ENCODE measurements at places on chromosomes 3 and 15.

- no peak for DNase-seq
These were observed 88.9 kb downstream of the ADAMTS17 start for GRCh38 chr15:100252779-100253417.

DNA sequence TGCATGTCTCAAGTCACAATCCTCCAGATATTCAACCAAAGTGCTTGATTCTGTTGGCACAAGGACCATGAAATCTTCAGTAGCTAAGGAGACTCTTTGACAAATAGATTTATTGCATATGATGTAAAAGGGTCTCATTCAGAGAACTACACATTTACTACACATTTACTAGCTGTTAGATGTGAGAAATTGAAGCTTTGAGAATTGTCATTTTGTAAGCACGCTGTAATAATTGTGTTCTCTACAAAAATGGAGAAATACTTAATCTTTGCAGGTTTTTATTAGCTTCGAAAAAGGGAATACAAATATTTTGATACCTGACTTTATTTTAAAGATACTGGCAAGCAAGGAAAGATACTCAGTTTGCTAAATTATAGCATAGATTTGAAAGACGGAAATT lies 70.2 kb upstream of the CHD2 start:
- no peak for DNase-seq

GRCh38 chr15:93028111-93028631 lies 60.8 kb downstream of the RGMA start:
- no peak for DNase-seq

DNA sequence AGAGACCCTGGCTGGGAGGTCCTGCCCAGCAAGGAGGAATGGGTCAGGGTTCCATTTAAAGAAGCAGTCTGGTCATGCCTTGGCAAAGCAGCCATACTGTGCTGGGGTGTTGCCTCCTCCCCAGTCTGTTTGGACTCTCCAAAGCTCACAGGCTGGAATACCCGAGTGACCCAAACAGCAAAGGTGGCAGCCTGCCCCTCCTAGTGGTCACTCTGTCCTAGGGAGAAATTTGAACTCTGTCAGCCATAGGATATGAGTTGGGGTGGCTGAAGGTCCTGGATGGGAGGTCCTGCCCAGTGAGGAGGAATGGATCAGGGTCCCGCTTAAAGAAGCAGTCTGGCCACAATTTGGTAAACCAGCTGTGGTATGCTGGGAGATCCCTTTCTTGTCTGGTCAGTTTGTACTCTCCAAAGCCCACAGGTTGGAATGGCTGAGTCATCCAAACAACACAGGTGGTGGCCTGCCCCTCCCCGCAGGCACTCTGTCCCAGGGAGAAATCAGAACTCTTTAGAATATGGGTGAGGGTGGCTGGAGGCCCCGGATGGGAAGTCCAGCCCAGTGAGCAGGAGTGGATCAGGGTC lies 45.0 kb downstream of the CCR1 start:
- DNase-seq, result no peak

DNA sequence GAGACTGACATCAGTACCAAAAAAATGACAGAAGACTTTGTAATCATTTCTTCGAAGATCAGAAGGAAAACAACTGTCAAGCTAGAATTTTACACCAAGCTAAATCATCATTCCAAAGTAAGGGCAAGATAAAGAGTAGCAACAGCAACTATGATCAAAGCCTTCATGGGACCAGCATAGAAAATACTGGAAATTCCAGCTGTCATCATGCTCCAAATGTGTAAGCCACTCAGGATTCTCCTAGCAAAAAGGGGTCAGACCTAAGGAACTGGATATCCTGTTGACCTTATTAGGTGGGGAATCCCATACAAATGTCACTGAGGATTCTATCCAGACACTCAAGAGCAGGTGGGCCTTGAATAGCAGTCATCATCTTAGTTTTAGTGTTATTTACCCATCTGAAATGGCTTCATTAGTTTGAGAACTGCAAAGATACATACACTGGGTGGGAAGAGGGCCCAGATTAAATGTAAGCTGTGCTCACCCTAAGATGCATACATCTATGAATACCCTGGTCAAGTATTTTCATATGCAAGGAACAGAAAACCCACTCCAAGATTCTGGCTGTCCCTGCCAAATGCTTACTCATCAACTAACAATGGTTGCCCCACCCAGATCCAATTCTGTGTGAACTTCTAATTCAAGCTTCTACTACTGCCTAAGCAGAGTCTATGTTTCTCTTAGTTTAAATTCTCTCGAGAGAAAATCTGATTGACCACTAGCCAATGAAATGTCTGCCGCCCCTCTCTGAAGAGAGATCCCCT lies 33.5 kb downstream of the CLDN18 start:
- no peak for DNase-seq

- no peak for DNase-seq
These were observed 182.4 kb downstream of the CBLB start for GRCh38 chr3:105686278-105686897.

DNA sequence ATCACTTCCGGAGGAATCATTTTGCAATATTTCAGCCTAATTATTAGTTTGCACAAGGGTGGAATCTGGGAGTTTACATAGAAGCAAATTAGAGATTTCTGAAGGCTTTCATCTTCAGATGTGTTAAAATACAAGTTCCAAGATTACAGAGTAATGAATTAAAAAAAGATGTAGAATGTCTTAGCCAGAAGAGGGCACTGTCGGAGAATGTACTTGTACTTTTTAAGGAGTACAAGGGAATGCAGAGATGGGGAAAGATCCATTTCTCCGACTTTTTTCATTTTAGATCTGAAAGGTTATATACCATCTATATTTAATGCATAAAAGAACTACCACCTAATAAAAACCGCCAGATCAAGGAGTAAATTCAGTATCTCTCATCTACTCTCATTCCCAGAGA lies 43.1 kb upstream of the WDR5B start:
- no peak for DNase-seq

DNA sequence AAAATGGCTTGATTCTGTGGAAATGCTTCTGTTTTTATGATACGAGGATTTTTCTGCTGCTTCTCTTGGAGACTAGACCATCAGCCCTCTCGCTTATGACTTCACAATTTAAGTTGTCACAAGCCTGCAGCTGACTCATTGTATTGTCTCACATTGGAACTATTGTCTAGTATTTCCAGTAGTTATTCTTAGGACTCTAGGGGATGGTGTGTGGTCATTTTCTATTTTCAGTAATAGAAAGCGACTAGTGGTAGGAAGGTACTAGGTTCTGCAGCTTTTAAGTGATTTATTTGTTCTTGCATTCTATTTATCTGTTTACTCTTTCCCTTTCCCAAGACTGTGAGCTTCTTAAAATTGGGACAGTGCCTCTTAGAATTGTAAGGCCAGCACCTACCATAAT lies 66.3 kb upstream of the CRTC3 start:
- DNase-seq, result no peak

GRCh38 chr3:168968609-168969008 lies 694.9 kb downstream of the MECOM start:
- no peak for DNase-seq

GRCh38 chr3:88189361-88189810 lies 39.6 kb downstream of the C3orf38 start:
- DNase-seq, result no peak

DNA sequence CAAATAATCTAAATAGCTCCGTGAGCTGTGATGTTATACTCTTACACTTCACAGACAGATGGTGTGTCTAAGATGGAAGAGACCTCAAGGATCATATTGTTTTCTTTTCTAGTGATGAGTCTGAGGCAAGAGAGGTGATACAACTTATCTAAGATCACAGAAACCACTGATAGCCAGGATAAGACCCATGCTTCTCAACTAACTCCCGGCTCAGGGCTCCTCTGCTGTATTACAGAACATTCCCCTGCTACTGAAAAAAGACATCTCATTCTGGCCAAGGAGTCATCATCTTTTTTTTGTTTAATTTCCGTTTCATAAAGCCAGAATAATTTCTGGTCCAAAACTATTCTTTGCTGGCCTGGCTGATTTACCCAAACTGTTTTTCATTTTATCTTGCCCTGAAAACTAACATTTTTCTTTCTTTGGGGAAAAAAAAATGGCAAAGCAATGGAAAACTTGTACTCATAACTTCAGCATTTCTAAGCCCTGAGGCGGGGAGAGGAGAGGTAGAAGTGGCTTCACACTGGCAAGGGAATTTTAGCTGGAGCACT lies 46.9 kb upstream of the GAP43 start:
- no peak for DNase-seq

DNA sequence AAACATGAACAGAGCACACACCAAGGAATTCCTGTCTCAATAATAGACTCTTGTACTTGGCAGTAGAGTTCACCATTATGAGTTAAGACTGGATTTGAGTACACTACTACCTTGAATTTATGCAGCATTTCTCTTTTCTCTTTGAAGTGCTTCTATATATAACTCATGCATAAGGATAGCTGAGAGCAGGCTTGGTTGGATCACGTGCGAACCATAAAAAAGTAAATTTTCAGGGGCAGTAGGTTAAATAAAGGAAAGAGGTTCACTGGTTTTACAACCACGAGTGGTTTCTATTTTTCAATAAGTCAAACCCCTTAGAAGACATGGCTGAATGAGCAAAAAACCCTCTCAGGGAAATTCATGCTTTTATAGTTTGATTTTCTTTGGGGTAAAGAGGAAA lies 28.6 kb upstream of the PDZRN3 start:
- DNase-seq, result no peak

DNA sequence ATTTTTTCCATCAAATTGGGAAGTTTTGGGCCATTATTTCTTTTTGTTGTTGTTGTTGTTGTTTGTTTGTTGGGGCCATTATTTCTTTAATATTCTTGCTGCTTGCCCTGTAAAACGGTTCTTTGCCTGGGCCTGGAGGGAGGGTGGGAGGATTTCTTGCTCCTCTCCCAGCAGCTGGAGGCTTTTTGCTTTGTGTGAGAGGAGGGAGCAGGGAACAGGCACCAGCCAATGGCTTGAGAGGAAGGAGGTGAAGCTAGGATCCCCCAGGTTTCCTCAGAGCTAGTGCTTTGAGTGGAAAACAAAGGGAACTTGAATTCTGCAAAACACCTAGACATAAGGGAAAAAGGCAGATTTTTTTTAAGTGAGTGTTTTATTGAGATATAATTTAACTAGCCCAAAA lies 61.2 kb upstream of the DNAJC19 start:
- DNase-seq, result no peak

DNA sequence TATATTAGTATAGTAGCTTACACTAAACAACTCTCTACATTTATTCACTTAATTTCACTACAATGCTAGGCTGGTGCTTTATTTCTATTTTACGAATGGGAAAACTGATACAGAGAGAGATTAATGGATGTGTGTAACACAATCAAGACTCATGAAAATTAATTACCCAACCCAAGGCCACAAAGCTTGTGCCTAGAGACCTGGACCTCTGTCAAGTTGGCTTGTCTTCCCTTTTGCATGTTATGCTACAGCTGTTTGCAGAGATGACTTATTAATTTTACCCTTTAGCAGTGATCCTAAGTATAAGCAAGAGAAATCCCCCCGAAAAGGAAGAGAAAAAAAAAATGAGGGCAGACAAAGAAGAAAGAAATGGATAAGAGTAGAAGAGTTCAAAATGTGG lies 162.5 kb downstream of the C3orf38 start:
- no peak for DNase-seq

GRCh38 chr15:66290518-66290917 lies 2.9 kb upstream of the DIS3L start:
- no peak for DNase-seq

- no peak for DNase-seq
These were observed 62.4 kb upstream of the PCSK6 start for GRCh38 chr15:101551696-101552591.

DNA sequence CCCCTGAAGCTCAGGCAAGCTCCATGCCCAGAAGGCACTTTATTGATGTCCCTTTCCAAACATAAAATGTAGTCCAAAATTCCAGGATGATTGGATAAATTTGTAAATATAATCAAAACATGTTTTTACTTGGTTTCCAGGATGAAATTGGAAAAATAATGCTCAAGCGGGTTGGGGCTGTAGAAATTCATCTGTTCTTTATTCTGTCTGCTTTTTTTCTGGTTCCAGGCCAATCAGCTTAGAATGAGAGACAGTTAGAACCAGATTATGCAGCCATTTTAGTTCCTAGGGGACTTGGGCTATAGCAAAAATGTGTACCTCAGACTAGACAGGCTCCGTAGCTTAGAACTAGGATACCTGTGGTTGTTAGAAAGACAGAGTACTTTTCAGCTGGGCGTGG lies 450.8 kb downstream of the MCTP2 start:
- no peak for DNase-seq

DNA sequence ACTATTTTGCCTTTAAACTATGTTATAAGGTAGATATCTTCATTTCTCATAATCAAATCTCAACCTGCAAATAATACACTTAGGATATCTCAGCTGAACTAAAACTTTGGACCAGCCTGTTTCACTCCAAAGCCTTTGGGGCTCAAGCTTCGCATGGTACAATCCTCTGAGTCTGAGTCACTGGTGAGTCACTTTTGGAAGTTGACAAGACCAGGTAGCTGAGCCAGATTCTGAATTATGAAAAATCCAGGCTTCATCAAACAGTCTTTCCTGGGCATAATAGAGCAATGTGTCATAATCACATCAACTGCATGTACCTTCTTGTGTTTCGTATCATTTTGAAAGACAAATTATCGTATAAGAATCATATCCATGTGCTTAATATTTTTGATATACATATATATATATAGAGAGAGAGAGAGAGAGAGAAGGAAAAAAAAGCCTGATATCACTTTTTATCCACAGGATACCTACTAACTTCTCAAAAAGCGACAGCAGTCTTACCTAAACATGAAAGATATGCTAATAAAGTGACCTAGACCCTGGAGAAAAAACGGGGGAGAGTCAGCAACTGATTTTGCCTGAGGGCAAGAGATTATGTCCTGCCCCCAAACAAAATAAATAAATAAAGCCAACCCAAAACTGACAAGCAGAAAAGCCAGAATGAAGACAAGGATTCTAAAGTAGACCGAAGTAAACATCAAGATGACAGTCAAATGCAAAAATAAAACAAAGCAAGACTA lies 263.9 kb upstream of the TGFBR2 start:
- DNase-seq, result no peak

GRCh38 chr3:183161552-183162336 lies 790 bp downstream of the LAMP3 start:
- no peak for DNase-seq

DNA sequence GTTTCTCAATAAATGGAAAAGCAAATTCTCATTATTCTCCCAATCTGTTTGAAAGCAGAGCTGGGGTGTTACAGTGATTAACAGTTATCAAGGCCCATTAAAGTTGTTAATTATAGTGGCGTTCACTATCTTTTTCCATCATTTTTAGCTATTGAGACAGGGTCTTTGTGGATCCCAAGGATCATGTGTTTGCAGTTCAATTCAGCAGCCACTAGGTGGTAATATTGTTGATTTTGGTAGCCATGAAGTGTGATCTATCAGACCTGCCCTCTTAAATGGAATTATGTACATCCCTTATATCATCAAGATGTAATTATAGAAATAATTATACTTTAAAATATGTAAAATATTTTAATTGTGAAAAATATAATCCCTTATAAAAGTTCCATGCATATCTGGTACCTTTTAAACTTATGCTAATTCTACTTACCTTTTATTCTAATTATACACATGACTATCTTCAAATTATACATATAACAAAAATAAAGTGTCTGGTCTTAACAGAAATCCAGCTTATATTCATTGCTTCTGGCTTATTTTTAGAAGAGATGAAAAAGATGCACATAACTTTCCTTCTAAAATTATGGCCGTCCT lies 126.4 kb downstream of the GREM1 start:
- DNase-seq, result no peak

- no peak for DNase-seq
These were observed 3.2 kb downstream of the RTP3 start for GRCh38 chr3:46500656-46501635.
